ENCODE measurements at places on chromosomes 1 and 21.

DNA sequence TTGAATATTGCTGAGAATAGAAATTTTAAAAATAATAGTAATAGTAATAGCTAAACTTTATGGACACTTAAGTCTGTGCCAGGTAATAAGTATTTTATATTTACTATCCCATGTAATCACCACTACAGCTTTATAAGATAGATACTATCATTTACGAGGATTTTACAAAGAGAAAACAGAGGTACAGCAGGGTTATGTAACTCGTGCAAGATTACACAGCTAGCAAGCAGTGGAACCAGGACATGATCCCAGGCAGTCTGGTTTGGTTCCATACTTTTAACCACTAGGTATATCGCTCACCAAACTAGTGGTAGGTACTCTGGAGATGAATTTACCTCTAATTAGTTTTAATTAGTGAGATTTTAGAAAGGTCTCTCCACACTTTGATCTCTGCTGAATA is 42.5 kb downstream of the SPAG17 start:
- DNase-seq = no peak

DNA sequence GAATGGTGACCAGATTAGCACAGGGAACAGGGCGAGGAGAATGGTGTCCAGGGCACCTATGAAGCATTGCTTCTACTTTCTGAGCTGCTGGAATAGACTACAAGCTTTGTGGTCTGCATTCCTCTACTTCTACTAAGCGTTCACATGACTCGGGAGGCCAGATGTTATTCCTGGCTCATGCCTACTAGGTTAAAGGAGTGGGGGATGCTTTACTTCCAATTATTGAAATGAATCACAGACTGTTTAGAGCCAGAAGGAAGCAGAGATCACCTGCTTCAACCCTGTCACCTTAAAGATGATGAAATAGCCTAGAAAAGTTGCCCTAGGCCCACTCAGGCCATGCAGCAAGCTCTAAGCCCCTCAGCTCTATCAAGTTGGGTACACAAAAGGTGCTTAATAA is 633.5 kb downstream of the KIF26B start:
- no peak for DNase-seq

GRCh38 chr1:84642774-84643173 is 47.5 kb downstream of the SSX2IP start:
- DNase-seq = no peak

DNA sequence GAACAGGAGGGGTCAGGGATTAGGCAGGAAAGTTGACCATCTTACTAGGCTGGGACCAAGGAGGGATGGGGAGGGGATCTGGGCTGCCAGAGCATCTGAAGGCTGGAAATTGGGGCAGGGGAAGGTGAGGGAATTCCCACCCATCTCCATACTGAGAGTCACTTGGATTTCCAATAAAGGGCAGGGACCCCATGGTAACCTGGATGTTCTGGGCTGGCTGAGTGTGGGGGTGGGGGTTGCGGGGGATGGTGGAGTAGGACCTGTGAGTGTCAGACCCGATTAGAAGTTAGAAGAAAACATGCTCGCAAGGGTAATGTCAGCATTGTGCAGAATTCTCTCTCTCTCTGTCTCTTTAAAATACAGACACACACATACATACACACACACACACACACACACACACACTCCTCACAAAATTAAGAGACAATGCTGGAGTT is 40.0 kb upstream of the EPS15 start:
- no peak for DNase-seq

- DNase-seq = no peak
Measured at GRCh38 chr1:5796028-5796427, 196.2 kb downstream of the NPHP4 start.

All from vagina (tissue), 2 donors.